Activated CD8-positive, alpha-beta memory T cell treated with anti-CD3 and anti-CD28 coated beads for 24 hours (primary cell): ENCODE measurements at places on chromosomes 5 and 9.

GRCh38 chr5:4661836-4662235 is 478.3 kb upstream of the ADAMTS16 start:
- no peak for DNase-seq

DNA sequence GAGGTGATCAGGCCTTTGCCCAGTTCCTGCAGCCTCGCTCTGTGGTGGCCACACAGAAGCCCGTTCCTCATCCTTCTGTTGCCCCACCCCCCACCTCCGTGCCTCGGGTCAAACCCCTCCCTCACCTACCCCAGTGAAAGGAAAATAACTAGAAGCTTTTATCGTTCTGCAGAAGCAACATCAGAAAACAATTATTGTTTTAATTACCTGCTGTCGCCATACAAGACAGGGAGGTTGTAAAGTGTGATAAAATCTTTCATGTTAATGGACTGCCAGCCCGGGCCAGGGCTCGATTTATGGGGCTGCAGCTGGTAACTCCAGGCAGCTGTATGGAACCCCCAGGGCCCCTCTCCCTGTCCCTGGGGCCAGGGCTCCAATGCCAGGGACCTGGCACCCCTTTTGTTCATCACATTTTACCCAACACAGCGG is 20.6 kb downstream of the UNC5A start:
- DNase-seq = no peak

- DNase-seq = no peak
Measured at GRCh38 chr5:173320259-173320658, 8.0 kb downstream of the STC2 start.

- no peak for DNase-seq
Measured at GRCh38 chr5:143106174-143106573, 297.3 kb downstream of the NR3C1 start.

GRCh38 chr9:127818574-127818973 is 15.9 kb downstream of the FPGS start:
- no peak for DNase-seq

DNA sequence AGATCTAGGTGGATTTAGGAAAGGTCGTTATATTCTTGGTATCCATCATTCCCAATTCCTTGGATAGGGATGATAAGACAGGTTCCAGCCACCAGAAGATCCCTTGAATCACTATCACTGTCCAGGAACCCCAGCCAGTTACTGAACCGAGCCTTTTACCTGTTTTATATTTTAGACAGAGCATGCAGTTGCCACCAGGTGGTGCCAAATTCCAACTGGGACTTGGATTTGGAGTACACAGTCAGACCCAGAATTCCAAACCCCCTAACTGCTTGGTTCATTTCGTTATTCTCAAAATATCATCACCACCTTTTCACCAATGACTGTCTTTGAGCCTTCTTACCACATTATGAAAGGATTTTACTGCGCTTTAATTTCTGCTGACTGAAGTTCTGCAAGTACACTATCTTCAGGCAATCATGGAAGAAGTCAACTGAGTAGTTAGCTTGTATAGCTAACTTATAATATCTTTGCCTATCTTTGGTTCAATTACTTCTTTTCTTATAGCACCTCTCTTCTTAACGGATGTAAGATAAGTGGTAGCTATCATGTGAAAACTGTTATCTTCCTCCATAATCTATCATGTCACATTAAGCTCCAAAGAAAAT is 191.8 kb downstream of the PRR16 start:
- no peak for DNase-seq

DNA sequence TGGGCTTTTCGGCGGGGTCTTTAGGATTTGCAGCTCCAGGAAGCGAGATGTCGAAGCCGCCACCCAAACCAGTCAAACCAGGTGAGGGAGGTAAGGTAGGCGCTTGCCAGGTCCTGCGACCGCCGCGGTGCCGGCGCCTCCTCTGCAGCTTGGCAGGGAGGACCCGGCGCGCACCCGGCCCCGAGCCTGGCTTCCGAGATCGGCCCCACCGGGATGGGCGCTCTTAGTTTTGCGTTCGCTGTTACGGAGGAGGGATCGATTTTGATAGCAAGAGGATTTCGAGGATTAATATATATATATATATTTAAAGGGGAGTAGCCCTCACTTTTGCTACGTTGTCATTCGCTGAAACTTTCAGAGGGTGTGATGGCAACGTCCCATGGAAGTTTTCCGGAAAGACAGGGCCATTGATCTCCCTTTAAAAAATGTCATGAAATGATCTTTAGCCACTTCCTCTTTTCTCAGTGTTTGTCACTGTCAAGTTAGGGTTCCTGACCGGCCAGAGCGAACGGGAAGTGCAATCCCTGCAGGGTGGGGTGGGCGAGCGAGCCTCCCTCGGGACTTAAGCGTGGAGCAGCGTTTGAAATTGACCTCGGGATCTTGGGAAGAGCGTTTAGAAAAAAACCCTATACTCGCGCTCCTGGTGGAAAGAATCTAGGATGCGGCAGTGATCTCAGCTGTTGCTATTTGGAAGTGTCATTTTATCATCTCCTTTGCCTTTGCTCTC is 495 bp downstream of the OSTF1 start:
- DNase-seq = peak; percentile 63

GRCh38 chr9:113589890-113590289 is 126.4 kb downstream of the RGS3 start:
- DNase-seq = no peak

GRCh38 chr5:104942735-104943134 is 1380.1 kb upstream of the NUDT12 start:
- no peak for DNase-seq

DNA sequence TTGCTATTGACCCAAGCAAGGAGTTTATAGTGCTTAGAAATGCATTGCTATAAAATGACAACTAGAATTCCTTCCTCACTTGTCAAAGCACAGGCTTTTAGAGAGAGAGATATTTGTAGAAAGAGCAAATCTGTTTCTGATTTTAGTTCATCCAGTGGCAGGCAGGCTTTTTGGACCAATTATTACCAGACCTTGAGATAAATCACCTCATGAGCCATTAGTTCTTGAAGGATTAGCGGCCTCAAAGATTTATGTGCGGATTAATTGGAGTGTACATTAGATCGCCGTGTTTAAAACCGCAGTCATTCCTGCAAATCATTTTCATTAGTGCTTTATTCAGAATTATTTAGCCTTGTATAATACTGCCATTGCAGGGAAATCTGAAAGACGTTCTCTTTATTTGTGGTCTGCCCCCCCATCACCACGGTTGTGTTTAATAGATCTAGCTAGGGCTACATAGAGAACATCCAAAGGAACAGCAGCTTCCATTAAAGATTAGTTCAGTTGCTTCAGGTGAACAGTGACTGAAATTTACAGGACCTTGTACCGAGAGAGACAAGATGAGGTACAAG is 28.8 kb upstream of the TJP2 start:
- DNase-seq = no peak

DNA sequence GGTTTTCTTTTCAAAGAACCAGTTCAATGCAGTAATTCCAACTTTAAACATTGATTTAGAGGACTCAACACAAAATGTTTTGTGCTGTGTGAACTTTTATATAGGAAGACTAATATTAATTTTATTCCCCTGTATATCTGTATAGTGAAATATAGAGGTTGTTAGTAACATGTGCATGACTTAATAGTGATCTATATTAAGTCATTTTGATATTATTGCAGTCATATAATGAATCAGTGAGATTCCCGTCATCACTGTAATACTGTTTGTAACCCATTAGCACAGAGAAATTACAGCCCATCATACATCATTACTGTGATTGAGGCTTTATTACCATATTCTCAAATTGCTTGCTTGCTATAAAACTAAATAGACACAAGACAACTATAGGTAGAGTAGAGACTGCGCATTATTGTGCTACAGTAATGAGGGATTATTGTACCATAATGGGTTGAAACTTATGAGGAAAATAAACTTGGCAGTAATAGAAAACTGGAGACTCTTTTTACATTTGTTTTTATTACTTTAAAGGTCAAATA is 170.7 kb downstream of the RANBP17 start:
- DNase-seq = no peak

- no peak for DNase-seq
Measured at GRCh38 chr5:160679567-160680309, 172.3 kb downstream of the ATP10B start.

DNA sequence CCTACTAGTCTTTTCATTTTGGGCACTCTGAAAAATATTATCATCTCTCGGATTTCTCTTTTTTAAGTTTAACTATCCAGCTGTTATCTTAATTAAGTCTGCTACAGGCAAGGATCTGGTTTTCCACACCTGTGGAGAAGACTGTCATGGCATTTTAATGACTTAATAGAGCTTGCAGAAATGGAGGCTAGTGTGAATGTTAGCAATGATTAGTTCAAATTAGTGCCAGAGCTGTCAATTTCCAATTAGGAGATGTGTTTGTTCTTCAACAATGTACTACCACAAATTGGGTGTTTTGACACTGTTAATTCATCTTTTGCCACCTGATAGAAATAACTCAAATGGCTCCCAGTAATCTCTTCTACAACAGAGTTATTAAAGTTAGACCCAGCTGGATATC is 2023.0 kb upstream of the CDH9 start:
- DNase-seq = no peak

DNA sequence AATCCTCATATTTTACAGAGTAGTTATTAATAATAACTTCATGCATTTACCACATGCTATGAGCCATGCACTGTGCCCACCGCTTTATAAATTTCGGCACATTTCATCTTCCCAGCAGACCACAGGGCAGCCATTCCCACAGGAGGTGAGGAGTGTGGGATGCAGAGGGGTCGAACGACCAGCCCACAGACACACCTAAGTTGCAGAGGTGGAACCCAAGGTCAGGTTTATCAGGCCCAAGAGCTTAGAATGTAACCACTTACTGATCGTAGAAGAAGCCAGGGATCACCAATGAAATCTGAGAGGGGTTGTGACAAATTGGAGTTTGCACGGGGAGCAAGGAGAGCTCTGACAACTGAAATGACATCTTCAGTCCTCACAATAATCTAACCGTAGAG is 303.0 kb upstream of the MSX2 start:
- DNase-seq = no peak

GRCh38 chr9:34437006-34437925 is 21.1 kb downstream of the FAM219A start:
- DNase-seq = peak; percentile 75

DNA sequence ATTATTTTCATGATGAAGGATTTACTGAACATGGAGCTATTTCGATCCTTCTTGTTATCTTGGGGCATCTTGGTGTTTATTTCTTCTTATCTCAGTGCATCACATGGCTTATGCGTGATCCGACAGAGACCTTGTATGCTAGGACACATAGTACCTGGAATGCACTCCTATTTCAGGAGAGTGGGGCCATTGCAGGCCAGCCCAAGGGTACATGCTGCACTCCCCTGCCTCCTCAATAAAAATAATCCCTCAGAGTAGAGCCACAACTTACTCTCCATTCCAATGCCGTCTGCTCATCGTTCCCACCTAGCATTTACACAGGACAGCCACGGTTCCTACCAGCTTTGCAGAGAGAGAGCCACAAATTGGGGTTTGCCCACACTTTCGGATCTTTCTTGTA is 43.5 kb downstream of the PCSK5 start:
- no peak for DNase-seq

DNA sequence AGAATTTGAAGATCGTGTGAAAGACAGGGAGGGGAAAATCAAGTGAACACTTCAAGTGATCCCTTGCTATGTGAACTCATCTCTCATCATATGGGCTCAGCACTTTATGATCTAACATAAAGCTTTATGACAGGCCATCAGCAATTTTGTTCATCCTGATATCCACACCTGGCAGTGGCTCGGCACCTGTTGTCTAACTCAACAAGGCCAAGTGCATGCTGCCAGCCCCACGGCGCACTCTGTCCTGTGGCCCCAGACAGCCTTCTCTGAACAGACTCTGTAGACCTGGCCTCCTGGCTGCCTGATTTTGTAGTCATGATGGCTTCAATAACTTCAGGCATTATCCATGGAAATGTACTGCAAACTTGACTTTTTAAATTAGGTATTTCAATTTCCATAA is 106.3 kb downstream of the MEF2C start:
- DNase-seq = no peak

GRCh38 chr5:139473565-139473964 is 2.8 kb downstream of the SMIM33 start:
- no peak for DNase-seq

DNA sequence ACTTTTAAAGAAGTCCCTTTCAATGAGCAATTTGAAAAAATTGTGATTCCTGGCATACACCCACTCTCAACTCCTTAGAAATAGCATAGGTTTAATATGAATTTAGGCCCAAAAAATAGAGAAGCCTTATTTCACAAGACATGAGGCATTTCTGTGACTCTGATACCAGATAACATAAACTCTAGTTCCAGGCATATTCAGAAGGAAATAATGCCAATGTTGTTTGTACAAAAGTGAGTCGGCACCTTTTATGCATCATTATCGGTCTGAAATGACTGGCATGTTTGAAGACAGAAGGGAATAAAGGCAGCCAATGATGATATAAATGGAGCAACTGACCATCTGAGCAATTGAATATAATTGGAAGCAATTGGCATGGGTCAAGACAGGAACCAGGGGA is 19.4 kb upstream of the RECK start:
- DNase-seq = no peak

DNA sequence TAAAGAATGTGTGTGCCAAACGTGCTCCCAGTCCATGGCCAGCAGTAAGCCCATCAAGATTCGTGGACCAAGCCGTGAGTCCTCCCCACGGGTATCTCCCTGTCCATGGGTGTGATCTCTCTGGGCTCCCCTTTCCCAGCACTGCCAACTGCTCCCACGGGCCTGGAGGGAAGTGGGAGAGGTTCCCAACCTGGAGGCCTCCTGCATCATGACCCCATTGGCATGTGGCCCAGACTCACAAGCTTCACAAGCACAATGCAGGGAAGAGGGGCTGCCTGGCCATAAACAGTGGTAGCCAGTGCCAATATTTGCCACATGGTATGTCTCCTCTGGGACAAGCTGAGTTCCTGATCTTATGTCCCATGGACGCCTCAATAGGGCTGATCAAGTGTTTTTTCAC is 59.1 kb downstream of the ABLIM3 start:
- DNase-seq = no peak
